Naive thymus-derived CD4-positive, alpha-beta T cell (primary cell): ENCODE measurements at places on chromosomes 12 and 14. TPM values are rescaled to one million over a fixed set of nuclear protein-coding genes. Genes with fewer than 3 reads are reported as not detected.

- H3K36me3 ChIP-seq: peaks cover 3% of the 10 kb centered on the region
- DNase-seq: no peak
- H3K27me3 ChIP-seq: no peaks in the 10 kb centered on the region
- no peak overlapping the region for H3K4me3 ChIP-seq
These were observed 54.5 kb downstream of the MIS18BP1 start for GRCh38 chr14:45198551-45198950.

DNA sequence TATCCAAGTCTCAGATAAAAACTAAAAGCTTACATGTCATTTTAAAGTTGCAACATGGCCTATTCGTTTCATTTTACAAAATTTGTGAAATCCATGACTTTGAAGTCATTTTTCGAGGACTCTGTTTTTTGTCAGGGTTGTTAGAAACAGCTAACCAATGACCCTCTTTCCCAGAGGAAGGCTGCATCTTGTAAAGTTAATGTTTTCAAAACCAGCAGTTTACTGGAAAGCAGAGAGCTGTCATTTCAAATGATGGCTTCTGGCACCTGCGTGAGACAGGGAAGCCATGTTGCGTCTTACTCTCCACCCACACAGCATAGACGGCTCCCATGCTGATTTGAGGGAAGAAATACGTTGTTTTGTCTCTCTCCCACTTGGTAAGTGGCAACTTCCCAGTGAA is 50.1 kb upstream of the RTRAF start:
- H3K27me3 ChIP-seq: no peaks in the 10 kb centered on the region
- peaks cover 3% of the 10 kb centered on the region for H3K36me3 ChIP-seq
- H3K27ac ChIP-seq: no peak overlapping the region
- no peak for DNase-seq

GRCh38 chr12:115528466-115528865 is 749.0 kb downstream of the MED13L start:
- H3K4me3 ChIP-seq: no peak overlapping the region
- H3K4me1 ChIP-seq: no peaks in the 10 kb centered on the region
- DNase-seq: no peak
- no peaks in the 10 kb centered on the region for H3K27me3 ChIP-seq
- H3K36me3 ChIP-seq: no peaks in the 10 kb centered on the region

- no peaks in the 10 kb centered on the region for H3K27me3 ChIP-seq
- peaks cover 12% of the 10 kb centered on the region for H3K36me3 ChIP-seq
- H3K27ac ChIP-seq: no peak overlapping the region
- peaks cover 14% of the 10 kb centered on the region for H3K4me1 ChIP-seq
These were observed 52.8 kb upstream of the SRSF5 start for GRCh38 chr14:69713993-69714679.

GRCh38 chr12:109244073-109244472 is 65.0 kb downstream of the FOXN4 start:
- H3K4me3 ChIP-seq: no peak overlapping the region
- no peaks in the 10 kb centered on the region for H3K27me3 ChIP-seq
- H3K4me1 ChIP-seq: no peaks in the 10 kb centered on the region
- no peak overlapping the region for H3K27ac ChIP-seq
- no peak for DNase-seq

DNA sequence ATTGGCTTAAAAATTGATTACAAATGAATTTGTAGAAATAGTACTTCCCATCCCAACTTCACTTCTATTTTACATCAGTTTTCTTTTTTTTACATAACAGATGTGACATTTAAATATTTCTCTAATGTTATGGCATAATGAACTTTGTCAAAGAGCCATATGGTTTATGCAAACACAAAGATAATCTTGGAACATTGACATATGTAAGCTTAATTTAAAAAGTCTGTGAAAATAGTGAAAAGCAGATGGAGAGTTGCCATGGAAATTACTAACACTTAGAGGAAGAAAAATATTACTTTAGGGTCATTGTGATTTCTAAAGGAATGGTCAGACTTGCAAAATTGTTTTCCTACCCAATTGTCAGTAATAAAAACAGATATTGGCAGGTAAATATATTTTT is 232.4 kb downstream of the AEBP2 start:
- H3K27me3 ChIP-seq: no peaks in the 10 kb centered on the region
- DNase-seq: no peak
- no peak overlapping the region for H3K27ac ChIP-seq
- no peaks in the 10 kb centered on the region for H3K36me3 ChIP-seq
- no peak overlapping the region for H3K4me3 ChIP-seq

DNA sequence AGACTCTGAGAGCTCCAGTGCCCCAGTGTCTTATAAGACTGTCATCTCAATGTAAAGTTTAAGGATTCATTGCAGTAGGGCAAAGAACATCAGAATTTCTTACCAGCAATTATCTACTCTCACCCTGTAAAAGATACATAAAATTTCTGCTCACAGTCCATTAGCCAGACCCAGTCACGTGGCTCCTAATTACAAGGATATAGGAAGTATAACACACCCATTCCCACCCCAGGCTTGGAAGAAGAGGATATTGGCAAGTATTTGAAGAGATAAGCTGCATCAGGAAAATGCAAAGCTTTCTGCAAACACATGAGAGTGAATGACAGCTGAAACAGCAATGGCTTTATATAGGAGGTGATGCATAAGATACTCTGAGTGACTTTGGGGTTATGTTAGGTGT is 14.3 kb downstream of the SYT1 start:
- no peak overlapping the region for H3K4me3 ChIP-seq
- H3K27ac ChIP-seq: no peak overlapping the region
- H3K27me3 ChIP-seq: no peaks in the 10 kb centered on the region
- no peaks in the 10 kb centered on the region for H3K4me1 ChIP-seq

- peaks cover 16% of the 10 kb centered on the region for H3K4me1 ChIP-seq
- no peaks in the 10 kb centered on the region for H3K36me3 ChIP-seq
- DNase-seq: no peak
These were observed 306.1 kb downstream of the ZFP36L1 start for GRCh38 chr14:68486809-68487208.

DNA sequence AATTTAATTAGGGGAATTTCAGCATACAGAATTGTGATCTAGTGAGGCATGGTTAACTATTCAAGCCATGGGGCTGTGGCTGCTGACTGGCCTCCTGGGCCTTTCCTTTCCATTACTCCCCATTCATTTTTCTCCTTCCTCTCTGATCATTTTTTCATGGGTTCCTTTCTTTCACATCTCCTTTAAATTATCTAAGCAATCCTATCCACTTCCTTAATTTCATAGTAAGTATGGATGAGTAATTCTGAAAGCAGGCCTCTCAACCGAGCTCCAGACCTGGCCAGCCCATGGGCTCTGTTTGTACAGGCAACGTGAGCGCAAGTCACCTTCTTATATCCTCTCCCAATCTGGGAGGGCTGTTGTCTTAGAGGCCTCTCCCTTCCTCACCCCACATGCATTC is 13.4 kb downstream of the CKAP4 start:
- H3K27ac ChIP-seq: no peak overlapping the region
- no peaks in the 10 kb centered on the region for H3K36me3 ChIP-seq
- H3K4me1 ChIP-seq: no peaks in the 10 kb centered on the region

GRCh38 chr12:14769466-14769968 is 33.8 kb downstream of the WBP11 start:
- H3K4me3 ChIP-seq: peak overlapping the region; percentile 89
- H3K27me3 ChIP-seq: no peaks in the 10 kb centered on the region
- no peak for DNase-seq
- H3K36me3 ChIP-seq: peaks cover 11% of the 10 kb centered on the region
- H3K4me1 ChIP-seq: peaks cover 28% of the 10 kb centered on the region
- peak overlapping the region; percentile 96 for H3K27ac ChIP-seq

GRCh38 chr14:34098045-34098984 is 147.4 kb upstream of the EGLN3 start:
- DNase-seq: no peak
- H3K27ac ChIP-seq: no peak overlapping the region
- no peaks in the 10 kb centered on the region for H3K27me3 ChIP-seq

DNA sequence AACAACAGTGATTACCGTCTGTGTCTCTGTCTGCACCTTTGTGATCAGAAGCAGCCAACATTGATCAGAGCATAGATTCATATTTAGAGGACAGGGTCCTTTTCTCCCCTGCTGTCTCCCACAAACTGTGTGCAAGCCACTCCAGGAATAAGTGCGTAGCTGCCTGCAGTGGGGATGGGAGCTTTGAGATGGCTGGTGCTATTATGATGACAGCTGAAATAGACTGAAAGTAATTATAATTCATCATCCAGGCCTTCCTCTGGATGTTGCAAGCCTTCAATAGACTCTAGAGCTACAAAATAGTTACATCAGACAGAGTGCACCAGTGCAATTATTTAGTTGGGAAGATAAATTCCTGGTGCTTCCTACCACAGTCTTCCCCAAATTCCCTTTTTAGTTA is 68.1 kb downstream of the BORCS5 start:
- no peak overlapping the region for H3K27ac ChIP-seq
- H3K36me3 ChIP-seq: no peaks in the 10 kb centered on the region
- DNase-seq: no peak
- peaks cover 3% of the 10 kb centered on the region for H3K4me1 ChIP-seq

DNA sequence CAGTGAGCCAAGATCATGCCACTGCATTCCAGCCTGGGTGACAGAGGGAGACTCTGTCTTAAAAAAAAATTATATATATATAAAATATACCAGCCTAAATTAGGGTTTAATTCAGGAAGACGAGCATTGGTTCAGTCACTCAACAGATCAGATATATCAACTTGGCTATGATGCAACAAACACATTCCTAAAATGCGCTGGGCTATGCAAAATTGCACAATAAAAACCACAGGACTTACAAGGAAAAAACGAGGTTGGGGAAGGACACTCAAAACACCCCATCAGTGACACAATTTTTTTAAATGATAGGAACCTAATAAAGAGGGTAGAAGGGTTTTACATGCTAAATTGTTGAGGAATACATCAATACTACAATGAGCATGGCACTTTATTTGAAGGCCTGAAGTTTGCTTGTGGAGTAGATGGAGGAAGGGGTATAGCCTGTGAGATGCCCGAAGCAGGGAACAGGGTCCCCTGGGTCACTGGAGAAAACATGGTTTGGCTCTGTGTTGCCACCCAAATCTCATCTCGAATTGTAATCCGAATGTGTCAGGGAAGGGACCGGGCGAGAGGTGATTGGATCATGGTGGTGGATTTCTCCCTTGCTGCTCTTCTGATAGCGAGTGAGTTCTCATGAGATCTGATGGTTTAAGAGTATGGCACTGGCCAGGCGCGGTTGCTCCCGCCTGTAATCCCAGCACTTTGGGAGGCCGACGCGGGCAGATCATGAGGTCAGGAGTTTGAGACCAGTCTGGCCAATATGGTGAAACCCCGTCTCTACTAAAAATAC is 71.2 kb downstream of the TNFAIP2 start:
- H3K4me3 ChIP-seq: no peak overlapping the region
- H3K4me1 ChIP-seq: no peaks in the 10 kb centered on the region
- no peak overlapping the region for H3K27ac ChIP-seq
- no peaks in the 10 kb centered on the region for H3K27me3 ChIP-seq
- no peaks in the 10 kb centered on the region for H3K36me3 ChIP-seq

DNA sequence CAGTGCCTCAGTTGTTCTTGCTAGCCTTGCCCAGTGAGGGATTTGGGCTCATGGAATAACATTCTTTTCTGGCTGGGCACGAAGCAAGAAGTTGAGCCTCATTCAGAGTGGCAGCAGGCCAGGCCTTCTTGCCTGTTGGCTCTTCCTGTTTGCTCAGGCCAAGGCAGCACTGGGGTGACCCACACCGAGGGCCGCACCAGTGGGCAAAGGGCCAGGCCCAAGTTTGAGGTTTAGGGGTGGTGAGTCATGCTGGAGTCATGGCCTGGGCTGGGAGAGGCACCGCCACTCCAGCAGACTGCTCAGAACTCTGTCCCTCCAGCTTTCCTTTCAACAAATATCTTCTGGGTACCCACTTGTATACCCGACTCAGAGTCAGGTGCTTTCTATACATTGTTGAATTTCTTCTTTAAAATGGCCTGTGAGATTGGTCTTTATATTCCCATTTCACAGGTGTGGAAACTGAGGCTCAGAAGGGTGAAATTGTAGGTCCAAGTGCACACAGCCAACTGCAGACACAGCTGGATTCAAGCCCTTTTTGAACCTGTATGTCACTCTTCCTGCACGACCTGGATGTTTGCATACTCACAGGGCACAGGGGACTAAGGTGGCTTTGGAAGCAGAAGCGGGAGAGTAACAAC is 279.4 kb downstream of the FOXN3 start:
- H3K4me3 ChIP-seq: no peak overlapping the region
- H3K27me3 ChIP-seq: no peaks in the 10 kb centered on the region
- no peaks in the 10 kb centered on the region for H3K36me3 ChIP-seq
- DNase-seq: no peak
- H3K4me1 ChIP-seq: no peaks in the 10 kb centered on the region

DNA sequence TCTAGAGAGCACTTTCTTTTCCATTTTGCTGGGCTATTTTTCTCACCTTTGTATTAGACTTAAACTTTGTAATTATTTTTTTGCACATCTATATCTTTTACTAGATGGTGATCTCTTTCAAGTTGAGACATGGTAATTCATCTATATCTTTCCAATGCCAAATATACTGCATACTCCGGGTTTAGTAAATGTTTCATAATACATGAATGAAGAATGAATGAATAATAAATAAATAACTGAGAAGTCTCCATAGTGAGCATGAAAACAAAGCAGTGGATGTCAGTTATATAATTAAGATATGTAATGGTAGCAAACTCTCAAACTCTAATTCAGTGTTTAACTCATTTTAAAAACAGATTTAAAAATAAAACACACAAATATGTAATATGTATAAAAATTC is 342.5 kb upstream of the KITLG start:
- no peaks in the 10 kb centered on the region for H3K36me3 ChIP-seq
- no peaks in the 10 kb centered on the region for H3K4me1 ChIP-seq
- no peak overlapping the region for H3K4me3 ChIP-seq
- H3K27ac ChIP-seq: no peak overlapping the region

DNA sequence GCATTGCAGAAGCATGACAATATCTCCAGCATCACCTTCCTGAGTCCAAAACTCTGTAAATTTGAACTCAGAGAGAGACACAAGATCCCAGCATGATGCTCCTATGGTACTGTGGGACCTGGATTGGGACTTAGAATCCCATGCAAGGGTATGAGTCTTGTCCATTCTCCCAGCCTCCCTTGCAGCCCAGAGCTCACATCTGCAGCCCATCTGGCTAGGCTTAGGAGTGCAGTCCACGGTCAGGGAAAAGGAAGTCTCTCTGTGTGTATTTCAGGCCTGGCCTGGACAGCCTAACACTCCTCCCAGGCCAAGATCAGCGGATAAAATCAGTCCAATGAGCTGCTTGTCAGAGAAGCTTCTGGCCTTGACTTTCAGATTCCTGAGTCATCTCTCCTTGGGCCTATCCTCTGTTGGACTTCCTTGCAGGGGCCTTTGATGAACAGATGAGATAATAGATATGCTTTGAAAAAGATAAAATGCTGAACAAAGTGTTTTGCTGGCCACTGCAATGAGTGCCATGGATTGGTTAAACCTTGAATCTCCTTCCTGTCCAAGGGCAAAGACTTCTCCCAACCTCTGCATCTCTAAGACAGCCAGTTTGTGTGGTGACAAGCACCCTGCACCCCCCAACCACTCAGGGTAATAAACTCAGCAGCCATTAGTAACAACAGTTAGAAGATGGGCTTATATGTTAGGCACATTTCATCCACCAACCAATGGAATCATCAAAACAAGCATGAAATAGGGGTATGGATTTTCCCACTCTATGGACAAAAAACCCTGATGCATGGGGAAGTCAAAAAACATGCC is 412.8 kb upstream of the TBX3 start:
- H3K27ac ChIP-seq: no peak overlapping the region
- no peak for DNase-seq
- H3K4me1 ChIP-seq: no peaks in the 10 kb centered on the region
- H3K4me3 ChIP-seq: no peak overlapping the region
- no peaks in the 10 kb centered on the region for H3K36me3 ChIP-seq

RFX4 gene
- total RNA-seq: not detected in 2 replicates

GLS2 gene
- total RNA-seq: 3.0 TPM

CDKN1B gene
- 189 TPM for total RNA-seq

LRIG3 gene
- 0.24 TPM in 1 of 2 replicates, not detected in the other for total RNA-seq

PTHLH gene
- total RNA-seq: not detected

ATN1 gene
- total RNA-seq: 32.9 TPM

MANSC1 gene
- 0.83 TPM for total RNA-seq

DCAF4 gene
- total RNA-seq: 37.8 TPM

CCDC38 gene
- not detected for total RNA-seq
